ENCODE measurements at places on chromosomes 7 and 10. TPM values are rescaled to one million over a fixed set of nuclear protein-coding genes. Genes with fewer than 3 reads are reported as not detected.

DNA sequence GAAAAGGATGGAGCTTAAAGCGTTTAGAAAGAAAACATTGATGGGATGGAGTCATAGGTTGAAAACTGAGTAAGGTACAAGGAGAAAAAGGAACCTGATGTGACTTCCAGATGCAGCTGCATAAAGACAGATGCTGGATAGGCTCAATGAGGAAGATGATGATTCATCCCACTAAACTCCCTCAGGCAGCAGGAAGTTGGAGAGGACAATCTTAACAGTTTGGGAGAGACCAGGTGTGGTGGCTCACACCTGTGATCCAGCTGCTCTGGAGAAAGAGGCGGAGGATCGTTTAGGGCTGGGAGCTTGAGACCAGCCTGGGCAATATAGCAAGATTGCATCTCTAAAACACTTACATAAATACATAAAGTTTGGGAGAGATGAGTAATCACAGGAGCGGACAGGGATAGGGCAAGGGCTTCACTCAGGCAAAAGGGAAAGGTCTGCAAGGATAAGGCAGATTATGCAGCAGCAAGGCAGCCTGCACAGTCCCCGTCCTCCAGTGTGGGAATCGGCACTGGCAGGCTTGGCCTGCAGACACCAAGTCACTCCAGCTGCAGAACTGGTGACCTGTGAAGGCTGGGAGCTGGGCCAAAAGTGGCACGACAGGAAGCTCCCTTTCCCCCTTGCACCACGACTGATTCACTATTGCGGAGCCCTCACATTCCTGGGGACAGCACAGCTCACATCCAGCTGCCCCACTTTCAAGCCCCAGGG lies 438.5 kb downstream of the GRID1 start:
- no peak overlapping the region for H3K4me3 ChIP-seq
- DNase-seq: no peak
- H3K4me1 ChIP-seq: no peaks in the 10 kb centered on the region
- H3K36me3 ChIP-seq: no peaks in the 10 kb centered on the region

- no peak overlapping the region for H3K4me3 ChIP-seq
- H3K4me1 ChIP-seq: no peaks in the 10 kb centered on the region
- H3K27me3 ChIP-seq: no peaks in the 10 kb centered on the region
- H3K27ac ChIP-seq: no peak overlapping the region
Measured at GRCh38 chr7:21550821-21551531, 8.1 kb downstream of the DNAH11 start.

GRCh38 chr10:122117475-122117874 lies 128.5 kb downstream of the TACC2 start:
- H3K27ac ChIP-seq: no peak overlapping the region
- no peaks in the 10 kb centered on the region for H3K27me3 ChIP-seq
- no peaks in the 10 kb centered on the region for H3K36me3 ChIP-seq
- H3K4me1 ChIP-seq: no peaks in the 10 kb centered on the region
- no peak overlapping the region for H3K4me3 ChIP-seq

- H3K36me3 ChIP-seq: no peaks in the 10 kb centered on the region
- DNase-seq: no peak
- no peaks in the 10 kb centered on the region for H3K4me1 ChIP-seq
- no peaks in the 10 kb centered on the region for H3K27me3 ChIP-seq
- H3K4me3 ChIP-seq: no peak overlapping the region
Measured at GRCh38 chr10:45253183-45253914, 62.1 kb downstream of the OR13A1 start.

DNA sequence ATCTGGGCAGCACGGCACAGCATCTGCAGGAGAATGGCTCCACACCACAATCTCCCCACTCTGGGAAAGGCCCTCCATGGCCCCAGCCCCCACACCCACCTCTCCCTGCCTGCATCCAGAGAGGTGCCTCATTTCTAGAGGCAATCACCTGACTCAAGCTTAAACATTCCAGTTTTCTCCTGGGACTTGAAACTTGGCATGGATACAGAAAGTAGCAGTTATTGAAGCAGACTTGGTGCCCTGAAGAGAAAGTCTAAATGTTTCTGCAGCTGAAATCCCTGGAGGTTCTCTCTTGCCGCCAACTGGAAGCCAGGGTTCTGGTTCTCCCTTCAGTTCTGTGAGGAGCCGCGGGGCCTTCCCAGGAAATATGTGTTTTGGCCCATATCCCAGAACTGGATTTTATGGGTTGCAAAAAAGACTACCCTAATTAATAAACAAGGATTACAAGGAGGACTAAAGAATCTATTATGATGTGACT lies 122.8 kb downstream of the SKIDA1 start:
- H3K36me3 ChIP-seq: no peaks in the 10 kb centered on the region
- H3K4me1 ChIP-seq: no peaks in the 10 kb centered on the region
- H3K27ac ChIP-seq: no peak overlapping the region
- no peaks in the 10 kb centered on the region for H3K27me3 ChIP-seq

- no peak overlapping the region for H3K4me3 ChIP-seq
- DNase-seq: no peak
- H3K27ac ChIP-seq: no peak overlapping the region
- no peaks in the 10 kb centered on the region for H3K4me1 ChIP-seq
- H3K27me3 ChIP-seq: no peaks in the 10 kb centered on the region
Measured at GRCh38 chr7:31991846-31992245, 78.4 kb downstream of the PDE1C start.

DNA sequence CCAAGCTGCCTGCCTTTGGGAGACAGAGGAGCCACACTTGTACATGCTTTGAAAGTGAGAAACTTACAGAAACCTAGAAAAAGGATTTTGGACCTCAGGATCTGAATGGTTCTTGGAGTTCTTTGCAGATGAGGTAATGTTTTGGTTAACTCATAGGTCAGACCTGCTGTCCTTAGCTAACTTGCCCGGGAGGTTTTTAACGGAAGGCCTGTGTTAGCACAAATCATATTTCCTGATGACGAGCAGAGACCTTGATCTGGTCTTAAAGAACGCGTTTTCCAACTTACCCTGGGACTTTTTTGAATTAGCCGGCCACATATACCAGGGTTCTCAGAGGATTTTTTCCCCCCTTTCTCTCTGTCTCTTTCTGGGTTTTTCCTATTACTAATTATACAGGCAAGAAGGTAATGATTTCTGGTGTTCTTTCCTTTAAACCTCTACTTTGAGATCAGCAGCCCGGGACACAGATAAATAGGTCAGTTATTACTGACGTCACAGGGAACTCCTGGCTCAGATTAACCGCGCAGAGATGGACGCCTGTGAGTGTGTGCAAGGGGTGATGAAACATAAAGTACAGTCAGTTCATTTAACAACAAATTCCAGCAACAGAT lies 101.7 kb upstream of the KLF6 start:
- no peaks in the 10 kb centered on the region for H3K36me3 ChIP-seq
- peaks cover 6% of the 10 kb centered on the region for H3K4me1 ChIP-seq
- no peak overlapping the region for H3K4me3 ChIP-seq
- peak; percentile 62 for DNase-seq

DNA sequence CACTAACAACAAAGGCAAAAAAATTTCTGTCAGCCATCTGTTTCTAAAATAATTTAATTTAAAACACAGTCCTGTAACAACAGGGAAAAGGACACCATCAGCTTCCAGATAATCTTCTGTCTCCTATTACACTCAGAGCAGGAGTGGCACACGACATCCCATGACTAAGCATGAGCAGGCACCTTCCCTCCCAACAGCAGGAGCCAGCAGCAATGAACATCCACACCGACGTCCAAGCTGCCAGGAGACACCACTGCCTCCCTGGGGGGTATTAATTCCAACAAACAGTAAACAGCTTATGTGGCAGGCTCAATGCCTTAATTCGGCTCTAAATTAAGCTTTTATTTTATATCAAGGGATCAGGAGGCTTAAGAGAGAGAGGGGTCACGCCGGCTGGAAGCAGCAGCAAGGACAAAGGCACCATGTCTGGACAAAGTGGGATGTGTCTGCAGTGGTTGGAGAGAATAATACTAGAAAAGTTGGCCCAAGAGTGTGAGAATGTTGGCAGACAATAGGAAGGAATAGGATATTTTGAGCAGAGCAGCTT lies 45.7 kb downstream of the KIAA1549 start:
- no peaks in the 10 kb centered on the region for H3K36me3 ChIP-seq
- H3K27me3 ChIP-seq: no peaks in the 10 kb centered on the region
- DNase-seq: no peak
- no peaks in the 10 kb centered on the region for H3K4me1 ChIP-seq

DNA sequence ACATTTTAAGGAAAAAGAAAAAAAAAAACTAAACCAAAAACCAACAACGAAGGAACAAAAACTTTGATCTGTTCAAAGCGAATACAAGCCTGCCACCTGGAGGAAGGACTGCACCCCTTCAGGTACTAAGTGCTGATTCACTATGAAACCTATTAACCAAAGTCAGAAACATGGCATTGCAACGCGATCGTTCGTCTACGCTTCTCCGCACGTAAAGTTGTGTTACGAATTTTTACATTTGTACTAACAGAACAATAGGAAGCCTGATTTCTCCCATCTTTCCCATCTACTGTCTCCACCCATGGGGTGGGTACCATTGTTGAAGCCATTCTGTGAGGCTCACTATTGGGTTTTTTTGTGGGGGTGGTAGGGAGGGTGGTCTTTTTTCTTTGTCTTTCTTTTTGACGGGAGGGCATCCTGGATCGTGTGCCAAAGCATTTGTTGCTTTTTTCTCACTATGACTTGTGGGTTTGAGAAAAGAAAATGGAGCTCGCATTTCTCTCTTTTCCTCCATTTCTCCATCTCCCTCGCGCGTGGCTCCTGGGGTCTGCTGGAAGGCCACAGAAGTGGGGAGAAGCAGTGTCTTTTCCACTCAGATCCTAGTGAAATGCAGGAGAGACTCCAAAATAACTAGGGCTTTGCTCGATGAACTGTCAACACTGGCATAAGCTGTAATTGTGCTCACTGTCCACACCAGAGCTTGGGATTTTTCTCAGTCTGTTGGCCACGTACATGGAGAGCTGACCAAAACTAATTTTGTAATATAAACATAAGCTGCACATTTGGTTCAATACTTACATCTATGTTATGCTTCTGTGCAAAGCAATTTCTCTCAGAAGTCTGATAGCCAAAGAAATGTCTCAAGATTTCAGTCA lies 100.9 kb upstream of the YAE1 start:
- no peak overlapping the region for H3K27ac ChIP-seq
- no peaks in the 10 kb centered on the region for H3K27me3 ChIP-seq
- no peaks in the 10 kb centered on the region for H3K4me1 ChIP-seq
- H3K36me3 ChIP-seq: no peaks in the 10 kb centered on the region
- no peak overlapping the region for H3K4me3 ChIP-seq

DNA sequence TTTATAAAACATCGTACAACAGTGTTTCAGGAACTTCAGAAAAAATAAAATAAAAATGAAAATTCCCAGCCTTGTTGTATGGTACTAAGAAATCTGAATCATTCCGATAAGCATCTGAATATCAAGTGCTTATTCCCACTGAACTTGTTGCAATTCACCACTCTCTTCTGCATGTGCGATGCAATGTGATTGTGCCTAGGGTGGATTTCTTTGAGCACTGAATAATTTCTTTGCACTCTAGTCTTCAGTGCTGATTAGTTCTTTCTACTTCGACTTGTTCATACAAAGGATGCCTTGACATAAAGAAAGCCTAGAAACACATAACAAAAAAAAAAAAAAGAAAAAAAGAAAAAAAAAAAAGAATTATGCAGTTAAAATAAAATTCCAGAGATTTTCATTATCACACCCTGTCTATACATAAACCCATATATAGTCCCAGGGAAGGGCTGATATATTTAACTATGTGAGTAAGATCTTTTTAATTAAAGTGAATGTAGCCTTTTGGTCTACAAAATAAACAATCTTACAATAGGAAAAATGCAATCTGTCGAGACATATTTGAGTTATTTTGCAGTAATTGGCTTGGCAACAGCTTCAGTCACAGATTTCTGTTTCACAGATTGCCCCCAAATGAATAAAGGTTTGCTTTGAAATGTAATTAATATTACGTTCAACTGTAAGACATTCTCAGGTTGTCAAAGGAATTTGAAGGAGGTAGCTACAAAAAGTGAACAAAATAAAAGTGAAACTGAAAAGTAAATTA lies 1118.9 kb upstream of the CELF2 start:
- H3K36me3 ChIP-seq: no peaks in the 10 kb centered on the region
- H3K27me3 ChIP-seq: no peaks in the 10 kb centered on the region
- H3K4me3 ChIP-seq: no peak overlapping the region

- H3K27me3 ChIP-seq: no peaks in the 10 kb centered on the region
- H3K36me3 ChIP-seq: no peaks in the 10 kb centered on the region
- no peak for DNase-seq
- no peak overlapping the region for H3K4me3 ChIP-seq
- no peaks in the 10 kb centered on the region for H3K4me1 ChIP-seq
Measured at GRCh38 chr7:69775231-69775771, 177.0 kb downstream of the AUTS2 start.

GRCh38 chr10:91294134-91294906 lies 73.9 kb downstream of the PCGF5 start:
- no peaks in the 10 kb centered on the region for H3K27me3 ChIP-seq
- H3K4me1 ChIP-seq: no peaks in the 10 kb centered on the region
- H3K27ac ChIP-seq: no peak overlapping the region
- no peak for DNase-seq

- no peaks in the 10 kb centered on the region for H3K36me3 ChIP-seq
- no peak overlapping the region for H3K4me3 ChIP-seq
- no peaks in the 10 kb centered on the region for H3K4me1 ChIP-seq
- H3K27me3 ChIP-seq: no peaks in the 10 kb centered on the region
Measured at GRCh38 chr10:46323176-46323575, 36.4 kb downstream of the ANTXRL start.

GRCh38 chr10:77244286-77244685 lies 393.3 kb downstream of the KCNMA1 start:
- H3K27me3 ChIP-seq: no peaks in the 10 kb centered on the region
- no peak overlapping the region for H3K4me3 ChIP-seq
- peak overlapping the region; percentile 82 for H3K27ac ChIP-seq
- no peak for DNase-seq
- no peaks in the 10 kb centered on the region for H3K36me3 ChIP-seq

GRCh38 chr10:59719374-59719773 lies 9.7 kb upstream of the SLC16A9 start:
- H3K36me3 ChIP-seq: no peaks in the 10 kb centered on the region
- DNase-seq: no peak
- H3K27me3 ChIP-seq: no peaks in the 10 kb centered on the region
- H3K4me3 ChIP-seq: no peak overlapping the region
- no peak overlapping the region for H3K27ac ChIP-seq

GRCh38 chr10:114526504-114527238 lies 122.4 kb upstream of the AFAP1L2 start:
- H3K4me1 ChIP-seq: no peaks in the 10 kb centered on the region
- DNase-seq: peak; percentile 83
- H3K4me3 ChIP-seq: peak overlapping the region; percentile 24
- H3K27me3 ChIP-seq: no peaks in the 10 kb centered on the region
- no peaks in the 10 kb centered on the region for H3K36me3 ChIP-seq
- peak overlapping the region; percentile 80 for H3K27ac ChIP-seq

DNA sequence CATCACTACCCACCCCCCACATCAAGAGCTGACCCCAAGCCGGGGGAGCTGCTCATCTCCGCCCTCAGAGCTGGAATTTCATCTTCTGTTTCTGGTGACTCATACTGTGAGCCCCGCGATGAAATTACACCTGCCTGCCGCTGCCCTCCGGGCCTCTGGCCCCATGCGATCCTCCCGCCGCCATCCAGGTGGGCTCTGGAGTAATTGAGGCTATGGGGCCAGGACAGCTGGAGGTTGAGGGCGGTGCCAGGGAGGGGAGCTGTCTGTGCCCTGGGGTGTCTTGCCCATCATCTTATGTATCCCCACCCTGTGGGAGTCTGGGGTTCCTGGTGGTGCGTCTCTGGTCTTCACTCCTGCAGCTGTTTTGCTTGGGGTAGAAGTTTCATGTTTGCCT lies 9.0 kb downstream of the GTF2IRD1 start:
- H3K27ac ChIP-seq: peak overlapping the region; percentile 33
- H3K4me3 ChIP-seq: no peak overlapping the region
- DNase-seq: no peak
- no peaks in the 10 kb centered on the region for H3K27me3 ChIP-seq

The RSPH10B2 gene
- not detected for total RNA-seq

The CRHR2 gene
- not detected for total RNA-seq

The WNT8B gene
- not detected for total RNA-seq

Data from uterus (tissue), 4 donors.